ENCODE measurements at places on chromosomes 13 and 19. TPM values are rescaled to one million over a fixed set of nuclear protein-coding genes. Genes with fewer than 3 reads are reported as not detected.

DNA sequence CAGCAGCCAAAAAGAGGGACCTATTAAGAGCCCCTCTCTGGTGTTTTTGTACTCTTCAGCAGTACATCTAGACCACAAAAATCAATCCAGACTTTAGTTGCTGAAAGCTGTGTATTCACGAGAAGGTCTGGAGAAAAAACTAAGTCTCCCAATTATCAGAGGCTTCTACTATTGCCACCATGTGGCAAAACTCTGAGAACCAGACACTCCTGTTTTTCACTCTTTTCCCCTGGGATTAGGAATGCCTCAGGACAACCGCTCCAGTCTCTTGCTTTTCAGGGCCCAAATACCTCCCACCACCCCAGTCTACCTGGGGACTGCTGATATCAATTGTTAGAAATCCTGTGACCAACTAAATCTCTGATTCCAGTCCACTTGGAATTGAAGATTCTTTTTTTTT, 30.1 kb upstream of the OBI1 start:
- no peak for ATAC-seq
- no peak overlapping the region for H3K4me3 ChIP-seq
- H3K36me3 ChIP-seq, result no peaks in the 10 kb centered on the region
- peaks cover 6% of the 10 kb centered on the region for H3K27me3 ChIP-seq

DNA sequence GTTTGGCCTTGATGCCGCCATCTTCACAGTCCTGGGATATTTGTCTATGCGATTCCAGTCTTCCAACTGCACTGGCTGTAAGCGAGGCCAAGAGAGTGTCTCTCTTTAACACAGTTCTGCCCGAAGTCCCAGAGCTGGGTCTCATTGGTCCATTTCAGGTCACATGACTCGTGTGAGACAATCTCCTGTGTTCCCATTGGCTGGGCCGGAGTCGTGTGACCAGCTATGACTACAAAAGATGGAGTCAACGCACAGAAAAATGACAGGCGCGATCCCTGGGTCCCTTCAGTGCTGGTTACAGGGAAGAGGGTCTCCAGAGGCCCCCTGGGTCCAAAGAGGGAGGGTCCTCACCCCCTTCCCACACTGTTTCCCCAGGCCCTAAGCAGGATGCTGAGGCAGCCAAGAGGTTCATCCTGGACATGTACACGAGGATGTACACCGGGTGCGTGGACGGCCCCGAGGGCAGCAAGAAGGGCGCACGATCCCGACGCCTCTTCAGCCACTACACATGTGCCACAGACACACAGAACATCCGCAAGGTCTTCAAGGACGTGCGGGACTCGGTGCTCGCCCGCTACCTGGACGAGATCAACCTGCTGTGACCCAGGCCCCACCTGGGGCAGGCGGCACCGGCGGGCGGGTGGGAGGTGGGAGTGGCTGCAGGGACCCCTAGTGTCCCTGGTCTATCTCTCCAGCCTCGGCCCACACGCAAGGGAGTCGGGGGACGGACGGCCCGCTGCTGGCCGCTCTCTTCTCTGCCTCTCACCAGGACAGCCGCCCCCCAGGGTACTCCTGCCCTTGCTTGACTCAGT, 15.9 kb upstream of the S1PR4 start:
- no peaks in the 10 kb centered on the region for H3K4me1 ChIP-seq
- H3K36me3 ChIP-seq, result no peaks in the 10 kb centered on the region

- no peak overlapping the region for H3K4me3 ChIP-seq
- no peak overlapping the region for H3K27ac ChIP-seq
- peaks cover 53% of the 10 kb centered on the region for H3K36me3 ChIP-seq
- ATAC-seq, result no peak
- no peaks in the 10 kb centered on the region for H3K27me3 ChIP-seq
Measured at GRCh38 chr19:46606681-46607447, 5.7 kb downstream of the CALM3 start.

DNA sequence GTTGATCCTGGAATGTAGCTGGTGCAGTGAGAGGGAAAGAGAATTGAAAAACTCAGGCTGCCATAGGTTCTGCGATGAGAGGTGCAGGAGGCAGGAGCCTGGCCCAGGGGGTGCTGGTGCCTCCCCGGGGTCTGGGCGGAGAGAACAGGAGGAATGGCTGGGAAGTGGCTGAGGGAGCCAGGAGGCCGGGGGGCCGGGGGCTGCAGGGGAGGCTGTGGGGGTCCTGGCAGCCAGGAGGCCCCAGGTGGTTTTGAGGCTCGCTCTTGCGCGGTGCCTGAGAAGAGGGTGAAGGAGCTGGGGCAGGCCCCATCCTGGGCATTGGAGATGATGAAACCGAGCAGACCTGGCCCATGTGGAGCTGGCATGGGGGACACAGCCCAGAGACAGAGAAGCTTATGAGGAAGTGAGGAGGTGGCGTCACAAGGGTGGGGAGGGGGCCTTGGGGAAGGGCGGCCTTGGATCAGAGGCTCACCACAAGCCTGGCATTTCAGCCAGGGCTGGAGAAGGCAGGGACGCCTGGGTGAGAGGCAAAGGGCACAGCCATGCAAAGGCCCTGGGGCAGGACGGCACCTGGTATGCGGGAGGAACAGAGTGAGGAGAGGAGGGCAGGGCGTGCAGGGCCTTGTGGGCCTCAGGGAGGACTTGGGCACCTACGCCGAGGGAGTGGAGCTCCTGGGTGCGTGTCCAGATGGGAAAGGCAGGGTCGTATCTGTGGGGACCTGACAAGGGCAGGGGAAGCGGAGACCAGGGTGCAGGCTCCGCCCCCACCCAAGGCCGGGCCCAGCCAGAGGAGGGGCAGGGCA, 1.3 kb upstream of the TEKTIP1 start:
- H3K27me3 ChIP-seq, result no peaks in the 10 kb centered on the region
- peaks cover 57% of the 10 kb centered on the region for H3K36me3 ChIP-seq
- H3K27ac ChIP-seq, result no peak overlapping the region

GRCh38 chr13:50417597-50417996, 402.4 kb downstream of the KCNRG start:
- peaks cover 9% of the 10 kb centered on the region for H3K4me1 ChIP-seq
- no peaks in the 10 kb centered on the region for H3K36me3 ChIP-seq
- H3K27me3 ChIP-seq, result no peaks in the 10 kb centered on the region
- H3K4me3 ChIP-seq, result no peak overlapping the region

DNA sequence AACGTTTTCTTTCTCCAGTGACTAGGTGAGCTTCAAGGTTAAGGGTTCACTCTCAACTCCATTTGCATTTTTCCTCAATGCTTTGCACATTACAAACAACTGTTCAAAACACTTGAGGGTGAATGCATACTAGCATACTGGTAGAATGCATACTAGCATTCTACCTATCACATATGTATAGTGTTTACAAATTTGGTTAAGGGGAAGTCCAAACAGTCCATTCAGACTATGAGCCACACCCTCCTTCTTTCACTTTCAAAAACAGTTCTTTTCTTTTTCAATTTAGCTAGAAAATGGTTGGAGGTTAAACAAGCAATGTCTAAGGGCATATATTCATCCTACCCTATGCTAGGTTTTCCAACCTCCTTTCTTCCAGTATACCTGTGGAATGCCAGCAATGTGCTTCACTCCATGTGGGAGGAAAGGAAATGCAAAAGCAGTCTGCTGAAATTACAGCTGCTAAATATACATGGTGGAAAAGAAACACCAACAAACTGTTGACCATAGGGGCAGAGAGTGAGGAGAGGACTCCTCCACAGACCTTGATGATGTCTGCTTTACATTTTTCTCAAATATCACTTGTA, 102.6 kb downstream of the DOCK9 start:
- no peaks in the 10 kb centered on the region for H3K36me3 ChIP-seq
- H3K4me3 ChIP-seq, result no peak overlapping the region
- peaks cover 2% of the 10 kb centered on the region for H3K4me1 ChIP-seq
- no peaks in the 10 kb centered on the region for H3K27me3 ChIP-seq
- no peak overlapping the region for H3K27ac ChIP-seq

GRCh38 chr13:77196052-77196618, 130.8 kb downstream of the MYCBP2 start:
- no peaks in the 10 kb centered on the region for H3K4me1 ChIP-seq
- no peak overlapping the region for H3K4me3 ChIP-seq
- ATAC-seq, result no peak

DNA sequence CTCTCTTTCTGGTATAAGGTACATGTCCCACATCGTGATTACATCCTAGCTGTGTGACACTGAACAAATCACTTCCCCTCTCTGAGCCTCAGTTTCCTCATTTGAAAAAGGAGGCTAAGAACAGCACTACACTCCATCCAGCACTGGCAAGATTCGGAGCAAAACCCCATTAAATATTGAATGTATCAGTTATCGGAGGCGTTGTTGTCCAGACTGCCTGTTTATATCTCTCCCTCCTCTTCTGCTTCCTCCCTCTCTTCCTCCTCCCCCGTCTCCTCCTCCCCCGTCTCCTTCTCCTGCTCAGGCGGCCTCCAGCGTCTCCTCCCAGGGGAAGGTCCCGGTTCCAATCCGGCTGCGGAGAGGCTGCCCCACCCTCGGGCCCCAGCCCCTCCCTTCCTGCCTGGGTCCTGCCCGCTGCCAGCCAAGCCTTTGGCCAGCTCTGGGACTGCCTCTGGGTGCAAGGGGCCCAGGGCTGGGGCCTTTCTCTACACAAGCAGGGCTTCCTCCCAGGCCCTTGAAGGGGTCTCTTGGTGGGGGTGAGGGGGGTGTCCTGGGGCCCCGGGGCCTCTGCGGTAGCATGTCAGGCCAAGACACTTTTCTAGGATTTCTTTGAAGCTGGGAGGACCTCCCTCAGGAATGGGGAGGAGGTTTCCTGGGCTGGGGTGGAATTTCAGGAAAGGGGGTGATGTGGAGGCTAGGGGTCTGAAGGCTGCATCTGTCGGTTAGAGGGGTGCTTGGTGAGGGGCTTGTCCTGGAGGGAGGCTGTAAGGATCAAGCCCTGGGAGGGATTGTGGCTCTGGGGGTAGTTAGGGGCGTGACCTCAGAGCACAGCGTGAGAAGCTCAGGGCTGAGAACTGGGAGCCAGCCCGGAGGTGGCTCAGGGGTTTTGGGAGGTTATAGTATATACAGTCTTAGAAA, 1.9 kb downstream of the RRAS start:
- no peaks in the 10 kb centered on the region for H3K36me3 ChIP-seq
- no peaks in the 10 kb centered on the region for H3K27me3 ChIP-seq
- peak overlapping the region; percentile 100 for H3K27ac ChIP-seq
- peak; percentile 17 for ATAC-seq
- peak overlapping the region; percentile 76 for H3K4me3 ChIP-seq

- no peak for ATAC-seq
- no peaks in the 10 kb centered on the region for H3K27me3 ChIP-seq
- no peaks in the 10 kb centered on the region for H3K4me1 ChIP-seq
- peaks cover 70% of the 10 kb centered on the region for H3K36me3 ChIP-seq
Measured at GRCh38 chr13:99375738-99376080, 68.5 kb upstream of the GPR183 start.

- H3K4me1 ChIP-seq, result peaks cover 86% of the 10 kb centered on the region
- no peaks in the 10 kb centered on the region for H3K27me3 ChIP-seq
- H3K36me3 ChIP-seq, result no peaks in the 10 kb centered on the region
- H3K4me3 ChIP-seq, result no peak overlapping the region
- no peak for ATAC-seq
Measured at GRCh38 chr13:97254816-97255215, 32.7 kb downstream of the MBNL2 start.

DNA sequence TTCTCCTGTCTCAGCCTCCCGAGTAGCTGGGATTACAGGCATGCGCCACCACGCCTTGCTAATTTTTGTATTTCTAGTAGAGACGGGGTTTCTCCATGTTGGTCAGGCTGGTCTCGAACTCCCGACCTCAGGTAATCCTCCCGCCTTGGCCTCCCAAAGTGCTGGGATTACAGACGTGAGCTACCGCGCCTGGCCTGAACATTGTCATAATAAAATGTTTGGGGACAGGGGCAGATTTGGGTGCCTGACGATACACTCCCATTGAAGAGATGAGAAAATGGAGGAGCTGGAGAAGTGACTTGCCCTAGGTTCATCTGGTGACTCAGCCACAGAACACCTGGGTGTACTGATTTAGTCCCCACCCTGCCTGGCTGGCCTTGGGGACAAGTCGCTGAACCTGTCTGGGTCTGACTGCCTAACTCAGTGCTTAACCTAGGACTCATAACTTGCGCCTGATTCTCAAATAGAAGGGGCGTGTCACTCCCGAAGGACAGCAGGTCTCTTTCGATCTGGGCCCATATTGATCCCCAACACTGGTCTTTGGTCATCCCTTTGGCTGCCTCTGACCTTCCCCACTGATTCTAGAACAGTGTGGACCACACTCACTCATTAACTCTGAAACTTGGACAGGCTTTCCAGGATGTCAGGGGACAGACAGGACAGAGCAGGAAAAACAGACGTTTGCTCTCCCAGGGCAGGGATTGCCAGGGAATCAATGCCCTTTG, 7.6 kb upstream of the BICRA start:
- H3K36me3 ChIP-seq, result no peaks in the 10 kb centered on the region
- no peaks in the 10 kb centered on the region for H3K27me3 ChIP-seq
- peaks cover 29% of the 10 kb centered on the region for H3K4me1 ChIP-seq
- H3K4me3 ChIP-seq, result peak overlapping the region; percentile 63
- ATAC-seq, result no peak
- H3K27ac ChIP-seq, result peak overlapping the region; percentile 91

DNA sequence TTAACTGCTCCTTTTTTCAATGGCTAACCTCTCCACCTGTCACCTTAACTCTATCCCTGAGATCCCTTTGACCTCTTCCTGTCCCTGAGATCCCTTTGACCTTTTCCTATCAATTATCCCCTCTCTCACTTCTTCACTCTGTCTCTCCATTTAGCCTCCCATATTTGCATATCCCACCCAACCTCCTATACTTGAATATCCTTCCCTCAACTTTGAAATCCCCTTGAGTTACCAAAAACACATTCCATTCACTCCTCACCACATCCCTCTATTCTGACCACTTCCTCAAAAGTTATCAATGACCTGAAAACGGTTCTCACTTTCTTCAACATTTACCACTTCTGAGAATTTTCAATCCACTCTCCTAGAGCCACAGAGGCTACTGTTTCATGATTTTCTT, 3.0 kb downstream of the MYCBP2 start:
- no peaks in the 10 kb centered on the region for H3K27me3 ChIP-seq
- no peak overlapping the region for H3K27ac ChIP-seq
- ATAC-seq, result no peak

- no peak overlapping the region for H3K4me3 ChIP-seq
- no peak overlapping the region for H3K27ac ChIP-seq
- H3K36me3 ChIP-seq, result no peaks in the 10 kb centered on the region
- ATAC-seq, result no peak
- peaks cover 88% of the 10 kb centered on the region for H3K27me3 ChIP-seq
Measured at GRCh38 chr19:13621413-13621812, 115.1 kb upstream of the CACNA1A start.

LILRA1 gene
- not detected for total RNA-seq

EPSTI1 gene
- 13.3 TPM for total RNA-seq

ERF gene
- total RNA-seq, result 46.4 TPM

CEACAM5 gene
- 13.9 TPM for total RNA-seq

SLC7A10 gene
- total RNA-seq, result not detected

NLRP4 gene
- not detected for total RNA-seq
